ENCODE measurements at places on chromosomes 12 and 14.

- no peak for DNase-seq
These were observed 9.7 kb upstream of the UBC start for GRCh38 chr12:124923905-124924734.

GRCh38 chr14:58082491-58083098, 69.4 kb downstream of the ARMH4 start:
- DNase-seq = no peak

GRCh38 chr12:113184098-113184899, 979 bp downstream of the DDX54 start:
- DNase-seq = no peak

DNA sequence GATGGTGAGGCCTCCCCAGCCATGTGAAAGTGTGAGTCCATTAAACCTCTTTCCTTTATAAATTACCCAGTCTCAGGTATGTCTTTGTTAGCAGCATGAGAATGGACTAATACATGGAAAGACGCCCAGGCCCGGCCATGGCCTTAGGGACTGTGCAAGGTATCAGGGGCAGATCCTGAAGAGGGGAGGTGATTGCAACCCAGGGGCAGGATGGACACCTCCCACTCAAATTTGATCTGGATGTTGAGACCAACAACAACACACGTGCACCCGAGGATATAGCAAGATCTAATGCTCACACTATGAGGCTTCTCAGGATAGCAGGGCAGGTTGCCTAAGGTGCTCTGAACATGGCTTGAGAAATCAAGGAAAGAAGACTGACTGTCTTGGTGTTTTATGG, 13.5 kb upstream of the SERPINA4 start:
- DNase-seq = no peak

DNA sequence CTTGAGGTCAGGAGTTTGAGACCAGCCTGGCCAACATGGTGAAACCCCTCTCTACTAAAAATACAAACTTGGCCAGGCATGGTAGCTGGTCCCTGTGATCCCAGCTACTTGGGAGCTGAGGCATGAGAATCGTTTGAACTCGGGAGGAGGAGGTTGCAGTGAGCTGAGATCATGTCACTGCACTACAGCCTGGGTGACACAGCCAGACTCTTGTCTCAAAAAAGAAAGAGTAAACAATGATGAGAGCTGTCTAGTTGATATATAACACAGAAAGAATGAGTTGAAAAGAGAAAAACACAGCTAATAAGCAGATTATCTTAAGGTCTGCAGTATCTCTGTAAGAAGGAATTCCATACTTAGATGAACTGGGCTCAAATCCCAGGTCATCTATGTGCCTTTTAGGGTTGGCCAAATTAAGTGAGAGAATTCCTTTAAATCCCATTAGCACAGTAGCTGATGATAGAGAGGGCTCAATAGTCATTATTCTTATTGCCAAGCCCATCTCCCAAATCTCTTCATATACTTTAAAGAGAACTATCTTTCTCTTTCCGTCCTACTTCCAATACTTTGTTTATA, 31.1 kb upstream of the STRAP start:
- DNase-seq = no peak

- no peak for DNase-seq
These were observed 191.2 kb upstream of the DIO3 start for GRCh38 chr14:101369916-101370592.

GRCh38 chr12:2358986-2359658, 306.3 kb downstream of the CACNA1C start:
- DNase-seq = no peak

- no peak for DNase-seq
These were observed 796.4 kb downstream of the MED13L start for GRCh38 chr12:115481141-115481540.

DNA sequence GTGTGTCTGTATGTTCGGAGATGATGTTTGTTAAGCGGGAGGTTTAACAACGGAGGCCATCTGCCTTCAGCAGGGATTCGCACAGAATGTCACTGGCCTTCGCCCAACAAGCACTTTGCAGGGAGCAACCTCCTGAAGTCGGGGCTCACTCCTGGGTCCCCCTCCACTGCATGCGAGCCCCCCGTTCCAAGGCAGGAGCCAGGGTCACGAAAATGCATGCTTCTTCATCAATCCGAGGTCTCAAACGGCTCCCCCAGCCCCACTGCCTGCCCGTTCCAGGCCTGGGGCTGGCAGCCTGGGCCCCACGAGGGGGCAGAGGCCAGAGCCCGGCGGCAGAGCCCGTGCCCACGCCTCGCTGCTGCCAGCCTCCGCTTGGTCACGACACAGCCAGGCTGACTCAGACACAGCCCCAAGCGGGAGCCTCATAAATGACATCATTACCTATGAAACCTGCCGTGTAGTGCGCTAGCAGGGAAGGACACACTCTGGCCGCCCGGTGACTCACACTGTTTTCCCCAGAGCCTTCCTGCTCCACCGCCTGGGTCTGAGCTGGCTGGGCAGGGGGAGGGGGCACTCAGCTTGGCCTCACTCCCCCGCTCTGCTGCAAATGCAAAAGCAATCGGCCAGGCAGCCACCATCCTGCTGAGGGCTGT, 169.5 kb upstream of the RTL1 start:
- peak; percentile 66 for DNase-seq

All from upper lobe of right lung (tissue), 1 donor.